Fibroblast of the conjunctiva (primary cell): ENCODE measurements at places on chromosomes 7 and 10.

DNA sequence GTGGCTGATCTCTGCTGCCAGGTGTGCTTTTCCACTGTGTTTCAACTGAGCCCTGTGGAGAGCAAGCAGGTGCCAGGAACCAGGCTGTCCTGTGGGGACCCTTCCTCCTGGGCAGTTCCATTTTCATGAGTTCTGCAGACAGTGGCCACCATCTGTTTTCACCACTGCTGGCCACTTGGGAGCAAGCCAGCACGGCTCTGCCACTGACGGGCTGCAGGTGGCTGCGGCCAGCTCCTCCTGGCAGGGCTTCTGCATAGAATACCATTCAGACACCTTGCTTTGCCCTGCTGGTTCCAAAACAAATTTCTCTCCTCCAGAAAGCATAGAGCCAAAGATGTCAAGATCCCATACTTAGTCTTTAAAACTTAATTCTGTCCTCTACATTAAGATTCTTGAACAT, 48.3 kb downstream of the LANCL2 start:
- no peak for DNase-seq

DNA sequence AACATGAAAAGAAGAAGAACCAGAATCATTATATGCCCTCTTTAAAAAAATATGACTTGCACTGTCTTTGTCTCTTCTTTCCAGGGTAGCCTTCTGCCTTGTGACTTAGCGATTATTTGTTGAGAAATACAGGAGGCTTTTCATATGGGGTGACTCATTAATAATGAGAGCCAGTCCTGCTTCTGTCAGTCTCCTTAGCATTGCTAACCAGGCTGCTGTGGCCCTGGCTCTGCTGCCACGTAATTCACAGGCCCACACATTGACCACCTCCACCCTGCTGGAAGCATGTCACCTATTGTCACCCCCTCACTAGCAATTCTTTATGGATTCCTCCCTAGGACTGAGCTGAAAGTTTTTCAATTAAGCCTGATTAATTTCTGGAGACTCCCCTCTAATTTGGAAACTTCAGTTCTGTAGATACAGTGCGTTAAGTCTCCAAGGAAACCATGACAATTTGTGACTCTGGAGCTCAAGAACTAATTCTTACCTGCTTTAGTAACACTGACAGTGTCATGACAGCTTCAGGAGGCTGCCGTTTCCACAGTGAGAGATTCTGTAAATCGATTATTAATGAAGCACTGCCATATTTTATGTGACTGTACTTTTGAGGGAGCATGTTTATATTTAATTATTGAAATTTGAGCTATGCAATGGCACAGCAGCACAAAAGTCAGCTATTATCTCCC, 267.9 kb upstream of the SP8 start:
- DNase-seq = no peak

DNA sequence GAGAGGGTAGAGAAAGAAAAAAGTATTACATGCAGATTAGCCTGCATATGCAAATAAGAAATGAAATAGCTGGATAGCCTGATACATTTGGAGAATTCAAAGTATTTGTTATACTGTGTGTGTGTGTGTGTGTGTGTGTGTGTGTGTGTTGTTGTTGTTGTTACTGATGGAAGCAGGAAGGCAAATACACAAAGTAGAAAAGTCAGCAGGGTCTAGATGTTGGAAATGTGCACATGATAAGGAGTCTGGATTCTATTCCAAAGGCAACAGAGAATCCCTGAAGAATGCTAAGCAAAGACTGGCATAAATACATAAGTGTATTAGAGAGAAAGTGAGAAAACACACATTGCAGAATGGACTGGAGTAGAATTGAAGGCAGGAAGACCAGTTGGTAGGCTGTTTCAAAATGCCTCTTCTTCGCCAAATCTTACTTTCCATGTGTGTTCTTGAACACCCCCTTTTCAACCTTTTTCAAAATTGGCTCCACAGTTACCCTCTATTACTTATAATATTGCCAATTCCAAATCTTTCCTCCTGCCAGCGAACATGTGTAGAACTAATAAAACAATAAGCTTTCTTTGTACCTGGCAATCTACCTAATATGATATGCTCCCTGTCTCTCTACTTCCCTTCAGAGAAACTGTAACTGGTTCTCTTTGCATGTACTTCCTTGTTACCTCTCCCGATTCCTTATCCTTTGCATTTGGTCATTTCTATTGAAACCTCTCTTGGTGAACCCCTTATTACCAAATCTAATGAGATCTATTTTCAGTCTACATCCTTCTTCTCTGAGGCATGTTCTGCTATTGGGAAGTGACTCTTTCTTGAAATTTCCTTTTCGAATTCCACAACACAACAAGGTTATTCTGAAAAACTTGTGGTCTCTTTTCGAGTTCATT, 6.2 kb downstream of the CPED1 start:
- no peak for DNase-seq

DNA sequence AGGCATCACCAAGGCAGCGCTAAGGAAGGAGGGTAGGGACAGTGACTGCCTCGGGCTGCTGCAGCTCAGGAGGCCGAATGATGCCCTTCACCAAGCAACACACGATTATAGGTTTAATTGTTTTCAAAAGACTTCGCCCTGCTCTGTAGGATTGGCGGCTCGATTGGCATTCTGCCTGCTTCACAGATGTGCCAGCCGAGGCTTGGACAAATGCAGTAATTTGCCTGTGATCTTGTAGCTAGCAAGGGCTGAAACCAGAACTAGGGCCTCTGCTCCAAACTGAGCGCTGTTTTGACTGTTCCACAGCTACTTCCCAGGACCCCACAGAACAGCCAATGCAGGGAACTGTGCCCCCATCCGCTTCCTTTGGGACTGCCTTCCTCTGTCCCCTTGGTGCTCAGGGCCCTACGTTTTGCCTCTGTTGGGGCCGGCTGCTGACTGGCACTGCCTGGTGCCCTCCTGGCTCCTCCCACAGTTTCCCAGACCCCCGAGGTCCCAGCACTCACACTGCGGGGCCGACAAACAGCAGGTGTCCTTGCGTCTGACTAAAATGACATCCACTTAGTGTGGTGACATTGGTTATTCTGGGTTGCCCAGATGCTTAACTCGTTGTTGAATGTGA, 62.6 kb upstream of the EN2 start:
- DNase-seq = no peak

- DNase-seq = no peak
Observed at GRCh38 chr10:16652154-16652553, 130.5 kb upstream of the C1QL3 start.

GRCh38 chr7:85125651-85126131, 61.2 kb downstream of the SEMA3D start:
- DNase-seq = no peak

DNA sequence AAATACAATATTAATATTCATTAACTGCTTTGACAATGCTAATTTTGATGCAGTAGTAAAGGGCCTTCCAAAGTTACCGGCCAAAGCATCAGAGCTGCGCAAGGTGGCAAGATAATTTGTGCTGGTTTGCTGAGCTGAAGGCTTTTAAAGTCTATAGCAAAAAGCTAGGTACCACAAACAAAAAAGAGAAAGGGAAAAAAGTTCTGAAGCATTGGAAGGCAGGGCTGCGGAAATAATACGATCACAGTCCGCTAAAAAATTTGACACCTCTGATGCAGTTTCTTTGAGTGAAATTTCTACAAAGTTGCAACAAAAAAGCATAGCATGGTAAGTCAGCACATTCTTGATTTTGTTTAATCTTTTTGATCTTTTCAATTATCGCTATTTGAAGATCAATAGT, 175.6 kb downstream of the TCF7L2 start:
- no peak for DNase-seq

DNA sequence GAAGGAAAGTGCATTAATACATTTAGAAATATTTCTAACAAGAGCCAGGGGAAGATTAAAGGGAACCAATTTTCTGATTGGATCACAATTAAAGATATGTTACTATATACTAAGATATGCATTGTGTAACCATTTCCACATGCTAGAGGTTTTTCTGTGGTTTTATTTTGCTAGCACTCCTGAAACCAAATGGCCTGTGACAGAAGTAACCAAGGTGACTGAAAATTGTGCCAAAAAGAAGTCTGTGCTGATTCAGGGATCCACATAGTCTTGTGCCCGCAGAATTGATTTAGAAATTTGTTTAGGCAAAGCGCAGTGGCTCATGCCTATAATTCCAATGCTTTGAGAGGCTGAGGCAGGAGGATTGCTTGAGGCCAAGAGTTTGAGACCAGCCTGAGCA, 1.8 kb downstream of the CC2D2B start:
- no peak for DNase-seq

DNA sequence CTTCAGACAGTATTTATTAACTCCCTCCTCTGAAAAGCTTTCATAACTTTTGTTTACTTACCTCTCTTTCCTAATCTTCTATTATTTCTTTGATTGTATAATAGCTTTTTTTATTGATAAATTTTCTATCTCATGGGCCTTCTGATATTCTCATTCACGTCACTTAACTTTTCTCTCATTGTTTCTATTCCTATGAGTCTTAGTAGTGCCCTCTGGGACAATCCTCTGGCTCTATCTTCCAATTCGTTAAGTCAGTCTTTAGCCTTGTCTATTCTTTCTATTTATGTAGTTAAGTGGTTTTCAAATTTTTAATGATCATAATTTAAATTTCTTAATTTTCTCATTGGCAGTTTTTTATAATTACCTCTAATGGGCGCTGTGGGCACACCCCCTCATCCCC, 6.4 kb upstream of the ELMO1 start:
- DNase-seq = no peak

DNA sequence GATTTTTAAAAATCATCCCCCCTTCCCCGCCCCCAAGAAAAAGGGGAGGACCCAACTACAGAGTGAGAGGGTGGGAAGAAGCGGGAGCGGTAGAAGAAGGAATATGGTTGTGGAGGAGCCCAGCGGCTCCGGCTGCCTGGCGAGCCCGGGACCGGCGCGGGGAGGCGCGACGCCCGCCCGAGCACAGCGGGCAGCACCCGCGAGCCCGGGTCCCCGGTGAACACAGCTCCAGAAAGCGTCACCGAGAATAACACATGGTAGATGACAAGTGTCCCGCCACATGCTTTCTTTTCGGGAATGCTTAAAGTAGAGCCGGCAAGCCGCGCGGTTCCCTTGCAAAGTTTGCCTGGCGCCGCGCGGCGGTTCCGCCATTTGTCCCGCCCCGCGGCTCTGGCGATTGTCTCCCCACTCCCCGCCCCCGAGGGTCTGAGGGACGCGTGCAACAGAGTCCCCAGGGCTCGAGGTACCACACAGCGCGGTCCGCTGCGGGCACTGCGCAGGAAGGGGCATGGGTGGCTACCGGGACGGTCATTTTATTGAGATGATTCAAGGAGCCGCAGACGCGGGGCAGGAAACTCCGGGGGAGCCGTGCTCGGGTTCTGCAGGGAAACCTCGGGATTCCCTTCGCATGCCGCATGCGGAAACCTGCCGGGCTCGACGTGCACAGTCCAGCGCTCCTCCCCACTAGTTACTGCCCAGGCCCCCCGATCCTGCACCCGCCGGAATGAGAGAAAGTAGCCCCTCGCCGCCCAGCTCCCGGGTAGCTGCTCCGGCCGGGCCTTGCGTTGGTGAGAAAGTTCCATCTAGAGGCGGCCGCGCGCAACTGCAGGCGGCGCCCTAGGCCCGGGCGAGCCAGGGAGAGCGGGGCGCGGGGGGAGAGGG, 781 bp upstream of the GRM8 start:
- DNase-seq = peak; percentile 3

DNA sequence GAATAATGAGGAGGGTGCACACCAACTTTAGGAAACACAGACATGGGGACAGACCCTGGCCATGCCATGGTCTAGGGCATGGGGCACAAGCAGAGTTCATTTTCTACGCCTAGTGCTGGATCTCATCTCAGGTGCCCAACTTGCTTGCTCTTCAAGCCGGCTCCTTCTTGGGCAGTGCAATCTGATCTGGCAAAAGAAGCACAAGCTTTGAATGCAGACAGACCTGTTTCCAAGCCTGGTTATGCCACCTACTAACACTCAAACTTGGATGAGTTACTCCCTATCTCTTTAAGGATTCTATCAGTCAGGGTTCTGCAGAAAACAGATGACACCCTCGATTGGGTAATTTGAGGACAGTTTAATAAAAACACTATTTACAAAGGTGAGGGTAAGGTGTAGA, 34.9 kb upstream of the WAPL start:
- no peak for DNase-seq

DNA sequence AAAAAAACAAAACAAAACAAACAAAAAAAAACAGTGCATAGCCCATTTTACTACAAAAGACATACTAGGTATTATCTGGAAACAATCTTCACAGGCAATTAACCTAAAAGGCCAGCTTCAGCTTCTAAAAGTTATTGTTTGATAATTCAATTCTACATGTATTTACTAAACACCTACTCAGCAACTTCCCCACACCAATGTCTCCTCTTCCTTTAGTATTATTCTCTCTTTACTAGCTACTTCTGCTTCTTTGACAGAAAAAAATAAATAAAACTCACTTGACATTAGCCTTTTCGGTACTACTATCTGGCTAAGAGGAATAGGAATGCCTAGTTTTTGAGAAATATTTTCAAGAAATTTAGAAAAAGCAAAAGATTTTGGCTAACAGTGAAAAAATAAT, 2.8 kb downstream of the TM9SF3 start:
- no peak for DNase-seq

GRCh38 chr10:127193125-127193524, 3.3 kb downstream of the INSYN2A start:
- no peak for DNase-seq

DNA sequence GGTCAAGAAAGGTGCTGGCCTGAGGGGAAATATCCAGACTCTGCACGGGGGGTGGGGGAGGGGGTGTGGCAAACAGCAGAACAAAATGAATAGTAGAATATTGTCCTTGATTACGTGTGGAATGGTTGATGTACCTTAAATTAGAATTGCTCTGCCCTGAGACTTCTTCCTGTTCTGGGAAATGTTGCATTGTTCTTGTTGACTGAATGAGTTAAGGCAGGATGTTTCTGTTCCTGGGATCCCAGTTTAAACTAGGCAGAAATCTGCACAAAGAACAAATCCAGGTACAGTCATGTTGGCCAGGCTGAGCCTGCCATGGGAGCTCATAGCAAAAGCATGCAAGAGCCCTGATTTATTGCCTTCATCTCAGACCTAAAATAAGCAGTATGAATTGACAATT, 558.7 kb upstream of the VSTM2A start:
- DNase-seq = no peak

DNA sequence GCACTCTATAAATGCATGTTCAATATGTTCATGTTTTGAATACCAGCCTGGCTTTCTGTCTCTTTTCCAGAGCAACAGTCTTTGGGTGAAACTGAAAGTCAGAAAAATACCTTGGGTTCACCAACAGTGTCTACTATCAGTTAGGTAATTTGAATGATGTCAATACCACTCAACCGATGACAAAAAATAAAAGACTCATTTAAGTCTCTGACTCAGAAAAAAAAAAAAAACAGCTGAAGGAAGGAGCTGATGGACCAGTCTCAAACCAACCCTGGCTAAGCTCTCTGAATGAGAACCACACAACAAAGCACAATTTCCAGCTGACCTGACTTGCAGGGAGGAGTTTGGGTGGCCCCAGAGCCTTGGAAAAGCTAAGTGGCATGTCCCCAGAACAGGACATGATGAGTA, 42.5 kb downstream of the ABLIM1 start:
- DNase-seq = no peak

GRCh38 chr7:140679186-140679585, 6.4 kb downstream of the ADCK2 start:
- DNase-seq = no peak

- DNase-seq = no peak
Observed at GRCh38 chr10:71285180-71285545, 33.9 kb upstream of the SLC29A3 start.
